Stomach (tissue), 19 donors: ENCODE measurements at places on chromosomes 5 and 9. TPM values are rescaled to one million over a fixed set of nuclear protein-coding genes. Genes with fewer than 3 reads are reported as not detected.

Gene GRM6
- polyA plus RNA-seq: not detected

Gene CA9
- 653 TPM for polyA plus RNA-seq

Gene PIP5K1B
- 3.2 TPM for polyA plus RNA-seq

Gene SLC6A19
- polyA plus RNA-seq: 0.13 TPM

Gene PCDHB11
- 0.12 TPM for polyA plus RNA-seq

Gene IFNA21
- not detected for polyA plus RNA-seq

Gene CNOT6
- 8.5 TPM for polyA plus RNA-seq
